Nephron progenitor cell (in vitro differentiated cells): ENCODE measurements at places on chromosomes 7 and 10.

DNA sequence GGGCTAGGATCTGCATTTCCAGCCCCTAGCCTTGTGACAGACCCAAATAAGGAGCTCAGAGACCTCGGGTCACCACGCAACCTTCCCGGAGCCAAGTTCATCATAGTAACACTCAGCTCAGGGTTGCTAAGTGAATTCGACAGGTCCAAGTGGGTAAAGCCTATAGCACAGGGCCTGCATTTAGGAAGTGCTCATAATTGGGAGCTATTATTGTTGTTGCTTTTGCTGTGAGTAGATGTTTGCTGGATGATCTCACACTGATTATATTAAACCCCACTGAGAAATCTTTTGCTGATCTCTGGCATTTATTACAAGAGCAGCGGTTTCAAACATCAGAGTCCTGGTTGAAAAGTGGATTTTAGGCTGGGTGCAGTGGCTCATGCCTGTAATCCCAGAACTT is 20.3 kb upstream of the SAR1A start:
- DNase-seq: no peak

- DNase-seq: peak; percentile 75
These were observed 109.2 kb downstream of the DPY19L1 start for GRCh38 chr7:34928052-34928451.

DNA sequence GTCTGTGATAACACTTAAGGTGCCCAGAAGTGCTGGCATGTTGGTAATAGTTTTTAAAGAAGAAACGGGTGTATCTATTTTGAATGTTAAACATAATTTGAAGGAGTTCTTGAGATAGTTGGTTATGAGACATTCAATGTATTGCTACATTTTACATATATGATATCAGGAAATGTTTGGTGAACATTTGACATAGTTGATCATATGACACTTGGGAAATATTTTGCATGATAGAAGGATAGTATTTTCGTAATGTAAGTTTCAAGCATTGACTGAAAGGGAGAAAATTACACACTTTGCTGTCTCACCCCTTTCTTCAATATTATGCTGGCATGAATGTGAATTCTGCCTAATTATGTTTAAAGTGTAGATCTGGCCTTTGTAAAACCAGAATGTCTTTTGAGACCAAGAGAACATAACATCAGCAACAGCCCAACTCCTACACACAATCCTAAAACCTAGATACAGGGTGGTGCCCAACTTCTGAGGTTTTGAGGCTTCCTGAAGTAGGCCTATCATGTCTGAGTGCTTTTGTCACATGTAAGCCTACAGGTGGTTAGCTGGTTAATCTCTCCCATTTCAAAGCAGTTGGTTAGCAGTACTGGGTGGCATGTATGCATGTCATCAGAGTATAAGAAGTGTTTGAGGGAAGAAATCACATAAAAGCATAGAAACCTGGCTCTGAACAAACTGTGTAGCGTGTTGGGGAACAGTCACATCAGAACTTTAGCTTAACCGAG is 2.1 kb downstream of the ADD3 start:
- no peak for DNase-seq

- DNase-seq: peak; percentile 78
These were observed 49.3 kb downstream of the PPP1R17 start for GRCh38 chr7:31735991-31736982.

DNA sequence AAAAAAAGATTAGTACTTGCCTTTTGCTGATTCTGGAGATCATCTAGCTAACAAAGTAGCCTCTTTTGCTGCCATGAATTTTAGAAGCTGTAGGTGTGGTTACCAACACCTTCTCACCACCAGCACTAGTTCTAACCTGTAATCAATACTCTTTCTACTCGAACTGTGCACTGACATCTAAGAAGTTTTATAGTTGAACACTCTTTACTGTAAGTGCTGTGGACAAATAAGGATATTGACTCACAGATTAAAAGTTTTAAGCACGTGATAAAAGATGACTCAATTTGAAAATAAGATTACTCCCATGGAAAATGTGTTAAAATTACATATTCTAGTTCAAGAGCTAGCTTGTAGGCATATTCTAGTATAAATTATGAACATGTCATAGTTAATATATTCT is 89.9 kb downstream of the REEP3 start:
- DNase-seq: no peak

DNA sequence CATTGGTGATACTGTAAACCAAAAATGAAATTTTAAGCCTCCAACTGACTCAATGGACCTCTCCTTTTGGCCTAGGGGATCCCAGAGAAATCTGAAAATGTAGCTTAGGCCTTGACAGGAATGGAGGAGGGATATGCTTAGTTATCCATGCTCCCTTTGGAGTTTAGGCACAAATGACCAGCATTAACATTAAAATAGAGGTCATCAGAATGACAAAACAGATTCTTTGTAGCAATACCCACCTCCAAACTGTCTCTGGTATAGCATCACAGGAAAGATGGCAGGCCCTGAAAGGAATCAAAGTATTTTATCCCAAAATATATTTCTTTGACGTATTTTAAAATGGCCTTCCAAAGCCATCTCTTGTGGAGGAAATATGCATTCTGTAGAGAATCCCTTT is 39.1 kb upstream of the LRRN3 start:
- DNase-seq: no peak

- DNase-seq: no peak
These were observed 199.8 kb downstream of the EBF3 start for GRCh38 chr10:129764011-129764900.

DNA sequence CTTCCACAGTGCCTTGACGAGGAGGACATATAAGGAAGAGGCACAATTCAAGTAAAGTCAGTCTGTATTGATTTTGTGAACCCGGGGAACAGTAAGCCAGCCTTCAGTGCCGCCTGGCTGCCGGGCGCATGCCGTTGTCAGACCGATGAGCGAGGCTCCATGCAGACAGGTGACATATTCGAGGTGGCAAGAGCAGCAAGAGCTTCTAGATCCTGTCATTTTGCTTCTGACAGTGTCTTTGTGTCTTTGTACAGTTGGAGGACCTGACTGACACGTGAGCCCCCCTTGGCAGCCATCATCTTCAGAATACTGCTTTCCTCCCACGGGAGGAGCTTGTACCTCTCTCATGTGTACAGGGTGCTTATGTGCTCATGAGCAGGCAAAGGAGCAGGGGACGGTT is 387.5 kb upstream of the GALNT17 start:
- DNase-seq: no peak

DNA sequence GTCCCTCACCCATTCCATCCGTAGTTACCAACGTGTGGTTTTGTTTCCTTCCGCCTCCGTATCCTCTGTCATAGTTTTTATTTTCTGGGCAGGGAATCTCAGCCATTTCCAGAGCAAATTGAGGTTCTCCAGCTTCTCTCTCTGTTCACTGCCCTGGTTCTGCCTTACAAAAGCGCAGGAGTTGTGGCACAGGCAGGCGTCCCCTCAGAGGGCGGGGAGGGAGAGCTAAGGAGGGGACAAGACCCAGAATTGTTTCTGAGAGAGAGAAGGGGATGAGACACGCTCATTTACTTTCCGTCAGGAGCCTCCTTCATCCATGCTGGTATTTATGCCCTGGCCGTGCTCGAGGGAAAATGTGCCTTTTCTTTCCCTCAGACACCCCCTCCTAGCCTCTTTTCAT is 71.0 kb downstream of the SH2D4B start:
- no peak for DNase-seq

GRCh38 chr10:110356628-110357245 is 52.0 kb upstream of the SMNDC1 start:
- no peak for DNase-seq

- no peak for DNase-seq
These were observed 5.1 kb upstream of the TSPAN12 start for GRCh38 chr7:120862987-120863590.

DNA sequence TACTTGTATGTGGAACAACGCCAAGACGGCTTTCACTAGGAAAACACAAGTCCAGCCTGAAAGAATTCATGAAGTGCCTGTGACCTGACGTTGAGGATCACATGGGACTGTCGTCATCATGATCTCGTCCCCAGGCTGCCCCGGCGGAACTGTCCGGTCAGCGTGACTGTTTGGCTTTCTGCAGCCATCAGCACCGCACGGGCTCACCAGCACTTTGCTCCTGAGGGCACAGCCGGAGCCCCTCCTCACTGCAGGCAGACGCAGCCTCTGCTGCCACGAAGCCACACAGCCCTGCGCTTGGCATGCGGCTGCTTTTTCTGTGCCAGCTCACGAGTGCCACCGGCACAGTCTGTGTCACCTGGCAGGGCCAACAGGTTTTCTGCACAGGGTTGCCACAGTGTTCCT is 9.4 kb upstream of the GET4 start:
- DNase-seq: no peak

GRCh38 chr10:77899080-77899477 is 27.5 kb downstream of the DLG5 start:
- DNase-seq: no peak

- DNase-seq: no peak
These were observed 1.0 kb upstream of the CROT start for GRCh38 chr7:87344446-87344845.

- no peak for DNase-seq
These were observed 261.6 kb downstream of the MDFIC start for GRCh38 chr7:115183431-115184057.

- DNase-seq: no peak
These were observed 90.5 kb downstream of the RNF216 start for GRCh38 chr7:5690931-5691473.

GRCh38 chr10:6416892-6417512 is 163.1 kb downstream of the PRKCQ start:
- peak; percentile 27 for DNase-seq

DNA sequence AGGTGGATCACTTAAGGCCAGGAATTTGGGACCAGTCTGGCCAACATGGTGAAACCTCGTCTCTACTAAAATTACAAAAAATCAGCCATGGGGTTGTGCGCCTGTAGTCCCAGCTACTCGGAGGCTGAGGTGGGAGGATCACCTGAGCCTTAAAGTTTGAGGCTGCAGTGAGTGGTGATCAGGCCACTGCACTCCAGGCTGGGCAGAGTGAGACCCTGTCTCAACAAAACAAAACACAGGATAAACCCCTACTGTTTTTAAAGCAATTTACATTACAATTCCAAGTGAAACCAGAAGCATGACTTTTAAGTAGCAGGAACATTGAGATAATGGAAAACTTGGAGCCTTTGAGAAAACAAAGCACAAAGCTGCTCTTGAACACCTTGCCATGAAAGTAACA is 92.4 kb upstream of the BTBD16 start:
- no peak for DNase-seq

DNA sequence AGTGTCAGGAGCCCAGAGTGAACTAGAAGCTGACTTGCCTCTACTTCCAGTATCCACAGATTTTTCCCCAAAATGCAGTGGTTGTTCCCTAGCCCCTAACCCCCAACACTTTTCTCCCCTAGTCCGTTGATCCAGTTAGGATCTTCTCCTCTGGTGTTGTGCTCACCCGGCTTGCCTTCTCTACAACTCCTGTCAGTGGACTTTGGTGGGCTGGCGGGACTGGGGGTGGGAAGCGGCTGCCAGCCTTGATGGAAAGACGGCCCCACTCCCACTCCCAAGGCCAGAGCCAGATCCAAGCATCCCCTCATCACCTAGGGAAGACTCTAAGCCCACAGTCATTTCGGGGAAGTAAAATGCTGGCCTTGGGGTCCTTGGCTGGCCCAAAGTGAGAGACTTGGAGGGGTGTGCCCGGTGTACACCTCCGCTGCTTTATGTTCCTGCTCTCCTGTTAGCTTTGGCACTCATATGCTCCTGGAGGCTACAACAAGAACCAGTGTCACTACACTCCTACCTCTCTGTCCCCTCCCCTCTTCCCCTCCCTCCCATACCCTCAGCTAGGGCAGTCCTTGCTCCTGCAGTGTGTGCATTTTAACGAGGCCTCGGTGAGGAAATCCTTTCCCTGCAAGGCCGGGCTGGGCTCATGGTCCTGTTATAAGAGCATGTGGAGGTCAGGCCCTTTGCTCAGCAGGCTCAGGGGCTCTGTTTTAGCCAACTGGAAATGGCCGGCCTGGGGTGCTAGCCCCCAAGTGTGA is 930 bp upstream of the HOXA10 start:
- peak; percentile 36 for DNase-seq

GRCh38 chr7:69245646-69246045 is 352.6 kb upstream of the AUTS2 start:
- no peak for DNase-seq

GRCh38 chr10:36681751-36682632 is 443.4 kb upstream of the ANKRD30A start:
- peak; percentile 36 for DNase-seq

GRCh38 chr7:143245123-143245522 is 18.1 kb upstream of the GSTK1 start:
- DNase-seq: no peak

- no peak for DNase-seq
These were observed 41.4 kb downstream of the PKD1L1 start for GRCh38 chr7:47906883-47907282.
